ENCODE measurements at places on chromosomes 3 and 15.

DNA sequence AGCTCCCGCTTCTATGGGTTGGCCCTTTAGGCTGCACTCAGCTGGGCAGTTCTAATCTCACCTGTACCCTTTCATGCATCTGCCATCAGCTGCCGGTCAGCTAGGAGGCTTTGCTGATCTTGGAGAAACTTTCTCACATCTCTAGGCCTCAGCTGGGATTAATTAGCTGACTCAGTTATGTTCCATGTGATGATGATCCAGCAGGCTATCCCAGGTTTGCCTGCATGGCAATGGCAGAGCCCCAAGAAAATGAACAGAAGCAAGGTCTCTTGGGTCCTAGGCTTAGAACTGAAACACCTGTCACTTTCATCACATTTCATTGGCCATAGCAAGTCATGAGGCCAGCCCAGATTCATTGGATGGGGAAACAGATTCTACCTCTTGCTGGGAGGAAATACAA is 304.6 kb upstream of the TBC1D5 start:
- no peak for DNase-seq

- DNase-seq = no peak
These were observed 18.0 kb upstream of the RAB7A start for GRCh38 chr3:128707928-128708494.

GRCh38 chr3:192887701-192888100 is 30.0 kb downstream of the MB21D2 start:
- DNase-seq = no peak

DNA sequence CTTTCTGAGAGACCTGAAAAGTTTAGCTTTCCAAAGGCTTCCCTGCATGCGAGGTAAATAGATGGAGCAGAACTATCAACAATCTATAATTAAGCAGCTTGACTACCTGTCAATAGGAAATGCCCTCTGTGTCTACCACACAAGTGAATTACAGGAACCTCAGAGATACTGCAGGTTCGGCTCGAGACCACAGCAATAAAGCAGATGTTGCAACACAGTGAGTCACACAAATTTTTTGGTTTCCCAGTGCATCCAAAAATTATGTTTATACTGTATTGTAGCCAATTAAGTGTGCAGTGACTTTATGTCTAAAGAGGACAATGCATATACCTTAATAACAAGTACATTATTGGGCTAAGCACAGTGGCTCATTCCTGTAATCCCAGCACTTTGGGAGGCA is 252.0 kb downstream of the UBE2E2 start:
- no peak for DNase-seq

DNA sequence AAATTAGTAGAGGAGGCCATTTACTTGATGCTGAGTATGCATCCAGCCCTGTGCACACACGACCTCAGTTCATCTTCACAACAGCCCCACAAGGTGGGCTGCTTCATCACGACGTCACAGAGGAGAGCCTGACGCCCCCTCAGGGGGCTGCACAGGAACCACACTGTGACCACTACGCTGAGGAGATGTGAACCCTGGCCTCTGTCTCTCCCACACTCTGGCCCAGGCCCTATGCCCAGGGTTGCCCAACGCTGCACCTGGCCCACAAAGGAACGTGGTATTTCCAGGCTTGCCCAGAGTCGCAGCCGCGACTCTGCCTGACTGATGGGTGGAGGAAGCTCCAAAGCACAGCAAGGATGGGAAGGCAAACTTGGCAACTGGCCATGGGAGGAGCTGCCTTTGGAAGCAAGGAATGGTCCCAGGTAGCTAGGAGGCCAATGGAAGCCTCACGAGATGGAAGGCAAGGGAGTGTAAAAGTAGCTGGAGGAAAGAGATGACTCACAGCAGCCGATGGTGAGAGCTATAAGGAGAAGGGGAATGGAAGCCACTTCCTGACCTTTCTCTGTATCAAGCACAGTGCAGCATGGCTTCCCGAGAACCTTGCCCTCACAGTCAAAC is 226.0 kb downstream of the KLF13 start:
- no peak for DNase-seq

DNA sequence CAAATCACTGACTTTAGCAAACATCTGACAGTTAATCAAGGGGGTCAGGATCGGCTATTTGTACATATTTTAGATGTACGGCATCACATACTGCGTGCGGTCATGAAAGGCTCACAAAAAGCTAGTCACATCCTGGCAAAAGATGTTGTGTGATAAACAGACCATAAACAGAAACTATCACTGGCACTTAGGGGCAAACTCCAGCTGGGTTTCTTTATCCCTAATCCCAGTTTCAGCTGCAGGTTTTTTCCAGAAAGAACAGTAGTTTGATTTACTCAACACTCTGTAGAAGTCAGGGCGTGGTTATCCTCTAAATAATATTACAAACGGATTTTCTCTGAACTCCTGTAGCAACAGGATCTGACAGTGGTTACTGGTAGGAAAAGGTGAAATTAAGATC is 112.4 kb upstream of the BHLHE40 start:
- DNase-seq = no peak

- peak; percentile 39 for DNase-seq
These were observed 136.5 kb upstream of the MLF1 start for GRCh38 chr3:158434412-158435038.

- DNase-seq = peak; percentile 40
These were observed at the start of gene ATP8B4 for GRCh38 chr15:50119063-50120040. TSS of gene ATP8B4 (minus strand) at chr15:50119233. CDS start at chr15:50106966, 12,267 bp downstream.
